Esophagus muscularis mucosa (tissue), 4 donors: ENCODE measurements at places on chromosomes 11 and 22. TPM values are rescaled to one million over a fixed set of nuclear protein-coding genes. Genes with fewer than 3 reads are reported as not detected.

GRCh38 chr11:19163617-19164016, 38.2 kb downstream of the CSRP3 start:
- DNase-seq = no peak

The CBX6 gene
- total RNA-seq = 139 TPM

GRCh38 chr11:14079011-14079410, 116.5 kb downstream of the SPON1 start:
- DNase-seq = no peak

The SCGB1C1 gene
- not detected for total RNA-seq

DNA sequence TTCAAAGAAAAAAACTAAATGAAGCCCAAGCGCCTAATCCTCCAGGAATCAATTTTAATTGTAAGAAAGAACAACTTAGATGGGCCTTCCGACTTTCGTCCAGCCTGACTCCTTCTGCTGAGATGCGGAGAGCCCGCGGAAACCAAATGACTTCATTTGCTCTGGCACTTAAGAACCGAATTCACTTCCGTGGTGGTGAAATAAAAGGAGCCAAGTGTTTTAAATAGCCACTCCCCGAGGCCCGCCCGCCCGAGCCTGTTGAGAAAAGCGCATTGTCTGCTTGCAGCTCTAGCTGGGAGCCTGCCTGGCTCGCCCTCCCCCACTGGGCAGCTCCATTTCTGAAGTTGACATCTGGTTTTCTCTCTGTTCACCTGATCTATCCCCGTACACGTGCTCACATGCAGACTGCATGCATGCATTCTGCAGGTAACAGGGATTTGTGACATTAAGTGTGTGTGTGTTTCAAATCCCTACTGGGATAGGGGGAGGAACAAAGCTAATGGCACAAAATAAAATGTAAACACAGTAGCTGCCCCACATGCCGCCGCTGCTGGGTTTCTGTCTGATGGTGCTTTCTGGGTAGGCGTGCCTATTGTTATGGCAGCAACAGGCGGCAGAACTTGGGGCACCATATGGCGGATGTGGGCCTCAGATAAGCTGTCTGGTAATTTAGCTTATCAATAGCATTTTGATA, 6.2 kb downstream of the TEAD1 start:
- DNase-seq = no peak

The TMEM25 gene
- total RNA-seq = 56.5 TPM

The GLYAT gene
- total RNA-seq = not detected

- no peak for DNase-seq
These were observed at the start of gene PPP1R14B for GRCh38 chr11:64246871-64247728. Gene PPP1R14B (minus strand): TSS chr11:64246943. CDS start chr11:64246673, 270 bp downstream.

DNA sequence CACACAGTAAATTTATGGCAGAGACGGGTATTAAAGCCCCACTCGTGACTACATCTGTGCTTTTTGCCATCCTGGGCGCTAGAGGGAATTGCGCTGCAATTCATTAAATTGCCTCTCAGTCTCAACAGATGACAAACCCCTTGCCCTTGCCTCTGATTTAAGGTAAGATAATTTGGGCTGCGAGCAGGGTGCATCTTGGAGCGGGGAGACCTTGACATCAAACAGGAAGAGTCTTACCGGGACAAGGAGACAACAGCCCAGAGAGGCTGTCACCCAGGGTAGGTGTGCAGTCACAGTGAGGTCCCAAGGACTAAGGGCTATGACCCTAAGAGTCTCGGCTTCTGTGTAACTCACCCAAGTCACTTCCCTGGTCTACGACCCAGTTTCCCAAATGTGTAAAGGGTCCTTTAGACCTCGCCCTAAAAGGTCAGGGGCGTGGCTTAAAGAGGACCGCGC, 449 bp upstream of the TOM1 start:
- DNase-seq = no peak

- no peak for DNase-seq
These were observed 131.2 kb upstream of the ARHGAP42 start for GRCh38 chr11:100555931-100556330.

GRCh38 chr11:12831471-12832202, 157.4 kb downstream of the TEAD1 start:
- no peak for DNase-seq

GRCh38 chr11:10076458-10077141, 217.4 kb downstream of the SBF2 start:
- no peak for DNase-seq

DNA sequence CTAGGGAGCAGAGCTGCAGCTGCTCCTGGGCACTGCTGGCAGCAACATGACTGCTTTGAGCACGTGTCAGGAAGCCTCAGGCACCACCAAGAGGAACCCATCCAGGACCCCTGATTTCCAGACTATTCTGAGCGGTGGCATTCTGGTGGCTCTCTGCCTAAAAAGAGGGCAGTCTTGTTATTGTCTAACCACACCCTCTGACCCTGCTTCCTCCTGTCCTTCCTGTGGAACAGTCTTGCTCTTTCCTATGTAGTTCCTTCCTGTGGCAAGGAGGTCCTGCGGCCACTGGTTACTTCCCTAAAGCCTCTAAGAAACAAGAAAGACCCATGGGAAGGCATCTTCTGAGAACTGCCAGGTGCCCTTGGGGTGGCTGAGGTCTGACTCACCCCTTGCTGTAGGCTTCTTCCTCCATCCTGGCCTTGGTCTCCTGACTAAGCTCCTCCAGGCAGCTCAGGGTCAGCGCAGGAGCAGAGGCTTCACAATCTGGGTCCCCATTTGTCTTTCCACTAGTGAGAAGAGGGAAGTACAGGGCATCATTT, 13.1 kb upstream of the LYVE1 start:
- DNase-seq = no peak

- no peak for DNase-seq
These were observed 75.6 kb upstream of the APOA1 start for GRCh38 chr11:116913000-116913399.

The LIF gene
- total RNA-seq = 2.5 TPM

DNA sequence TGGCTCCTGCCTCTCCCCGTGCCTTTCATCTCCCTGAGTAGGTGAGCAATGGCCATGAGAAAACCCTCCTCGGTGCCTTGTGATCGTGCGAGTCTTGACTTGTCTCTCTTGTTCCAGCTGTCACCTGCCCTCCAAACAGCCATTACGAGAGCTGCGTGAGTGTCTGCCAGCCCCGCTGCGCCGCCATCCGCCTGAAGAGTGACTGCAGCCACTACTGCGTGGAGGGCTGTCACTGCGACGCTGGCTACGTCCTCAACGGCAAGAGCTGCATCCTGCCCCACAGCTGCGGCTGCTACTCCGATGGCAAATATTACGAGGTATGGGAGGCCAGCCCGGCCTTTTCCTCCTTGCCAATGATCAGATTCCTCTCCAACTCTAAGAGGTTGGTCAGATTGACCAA, 51.7 kb downstream of the TECTA start:
- DNase-seq = no peak

GRCh38 chr11:111367411-111368284, 11.4 kb downstream of the POU2AF1 start:
- no peak for DNase-seq

DNA sequence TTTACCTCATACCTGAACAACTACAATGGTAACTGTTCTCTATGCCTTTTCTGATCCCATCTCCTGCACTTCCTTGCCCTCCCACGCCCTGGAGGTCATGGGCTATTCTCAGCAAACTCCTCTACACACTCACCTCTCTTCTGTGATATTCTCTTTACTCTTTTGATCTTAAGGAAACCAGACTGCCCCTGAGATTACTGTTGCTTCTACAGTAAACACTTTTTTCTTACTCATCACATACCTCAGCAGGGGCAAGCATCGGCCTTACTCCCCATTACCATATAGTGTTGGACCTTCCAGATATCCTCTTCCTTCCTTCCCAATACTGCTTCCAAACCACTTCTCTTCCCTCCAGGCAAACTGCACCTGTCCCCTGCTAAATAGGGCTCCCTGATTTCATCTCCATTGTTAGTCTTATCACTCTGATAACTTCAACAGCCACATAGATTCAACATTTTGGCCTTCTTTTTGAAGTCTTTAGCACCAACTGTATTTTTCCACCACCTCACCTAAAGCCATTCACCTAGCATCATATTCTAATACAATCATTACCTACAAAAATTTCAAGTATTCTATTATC, 141.2 kb downstream of the RBFOX2 start:
- DNase-seq = no peak

DNA sequence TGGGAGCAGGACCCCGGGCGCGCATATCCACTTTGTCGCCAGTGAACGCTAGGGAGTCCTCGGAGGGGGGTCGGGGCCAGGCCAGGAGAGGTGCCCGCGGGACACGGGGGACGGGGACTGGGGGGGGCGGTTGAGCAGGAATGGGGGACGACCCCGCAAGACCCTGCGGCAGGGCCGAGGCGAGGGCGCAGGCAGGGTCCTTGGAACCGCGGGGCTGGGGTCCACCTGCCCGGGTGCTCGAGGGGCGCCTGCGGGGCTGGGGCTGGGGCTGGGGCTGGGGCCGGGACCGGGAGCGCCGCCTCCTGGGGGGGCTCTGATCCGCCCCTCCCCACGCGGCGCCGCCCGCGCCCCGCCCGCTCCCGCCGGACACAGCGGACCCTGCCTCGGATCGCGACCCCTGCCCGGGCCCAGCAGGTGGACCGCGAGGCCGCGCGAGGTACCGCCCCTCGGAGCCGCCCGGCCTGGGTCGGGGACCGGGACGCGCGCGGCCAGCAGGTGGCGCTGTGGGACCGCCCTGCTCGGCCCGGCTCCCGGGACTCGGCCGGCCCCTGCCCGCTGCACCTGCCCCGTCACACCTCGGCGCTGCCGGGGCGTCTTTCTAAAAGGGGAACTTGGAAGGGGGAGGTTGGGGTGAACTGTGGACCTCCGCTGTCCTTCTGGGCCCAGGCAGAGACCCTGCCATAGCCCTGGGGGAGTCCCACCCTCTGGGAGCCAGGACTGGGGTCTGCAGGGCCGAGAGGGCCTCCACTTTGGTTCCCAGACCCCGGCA, 11.0 kb downstream of the CRELD2 start:
- no peak for DNase-seq

DNA sequence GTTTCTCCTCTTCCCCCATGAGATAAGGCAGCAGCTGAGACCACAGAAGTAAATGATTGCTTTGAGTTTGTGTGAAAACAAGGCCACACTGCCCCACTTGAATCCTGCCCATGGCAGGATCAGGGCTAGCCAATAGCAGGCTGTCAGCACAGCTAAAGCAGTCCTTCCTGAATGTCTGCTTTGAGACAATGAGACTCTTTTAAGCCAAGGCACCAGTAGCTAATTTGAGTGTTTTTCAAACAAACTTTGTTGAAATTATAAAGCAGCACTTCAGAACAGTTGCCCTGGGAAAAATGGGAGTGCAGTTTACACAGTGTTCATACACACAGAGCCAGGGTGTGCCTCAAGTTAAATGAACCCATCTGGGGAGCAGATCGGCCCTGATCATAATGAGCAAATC, 103.5 kb upstream of the OR5AK2 start:
- no peak for DNase-seq

- DNase-seq = no peak
These were observed 59.0 kb downstream of the SOX6 start for GRCh38 chr11:16297332-16297731.

DNA sequence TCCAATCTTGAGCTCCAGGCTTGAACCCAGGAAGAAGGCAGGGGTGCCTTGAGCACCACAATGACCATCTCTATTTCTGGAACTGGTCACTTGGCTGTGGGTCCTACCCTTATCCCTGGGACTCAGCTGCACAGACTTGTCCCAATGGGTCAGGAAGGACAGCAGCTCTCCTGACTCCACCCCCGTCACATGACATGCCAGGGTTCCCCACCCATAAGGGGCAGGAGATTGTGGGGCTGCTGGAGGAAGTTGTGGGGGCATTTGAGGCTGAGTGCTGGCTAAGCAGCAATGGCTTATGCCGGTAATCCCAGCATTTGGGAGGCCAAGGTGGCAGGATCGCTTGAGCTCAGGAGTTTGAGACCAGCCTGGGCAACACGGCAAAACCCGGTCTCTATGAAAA, 56.2 kb downstream of the NFAM1 start:
- no peak for DNase-seq
